ENCODE measurements at places on chromosomes 11 and 22.

- no peak overlapping the region for H3K27ac ChIP-seq
- no peaks in the 10 kb centered on the region for H3K4me1 ChIP-seq
- no peak overlapping the region for H3K4me3 ChIP-seq
- H3K36me3 ChIP-seq = peaks cover 7% of the 10 kb centered on the region
- H3K27me3 ChIP-seq = no peaks in the 10 kb centered on the region
Observed at GRCh38 chr22:37467391-37467955, 18.7 kb downstream of the MFNG start.

DNA sequence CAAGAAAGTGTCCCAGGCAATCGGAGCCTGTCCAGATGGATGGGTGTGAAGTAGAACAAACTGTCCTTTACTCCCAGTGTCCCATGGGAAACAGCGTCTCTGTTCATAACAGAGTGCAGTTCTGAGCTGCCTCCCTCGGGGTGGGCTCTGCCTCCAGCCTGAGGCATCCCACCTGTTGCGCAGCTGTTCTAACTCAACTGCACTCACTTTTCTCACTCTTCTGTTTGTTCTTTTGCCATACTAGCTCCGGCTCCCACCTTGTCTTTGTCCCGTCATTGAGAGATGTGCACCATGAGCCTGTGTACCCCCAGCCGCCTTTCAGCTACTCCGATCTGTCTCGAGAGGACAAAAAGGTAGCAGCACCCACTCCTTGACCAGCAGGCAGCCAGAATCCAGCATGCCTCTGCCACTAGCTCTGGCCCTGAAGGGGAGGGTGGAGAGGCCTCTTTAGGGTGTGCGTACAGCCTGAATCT, 20.7 kb upstream of the CDC42EP2 start:
- H3K36me3 ChIP-seq = peaks cover 95% of the 10 kb centered on the region
- H3K4me1 ChIP-seq = no peaks in the 10 kb centered on the region
- H3K27ac ChIP-seq = no peak overlapping the region
- no peak for DNase-seq
- H3K4me3 ChIP-seq = no peak overlapping the region

GRCh38 chr22:45073064-45073463, 63.3 kb upstream of the PHF21B start:
- H3K4me3 ChIP-seq = no peak overlapping the region
- DNase-seq = no peak
- H3K27me3 ChIP-seq = peaks cover 6% of the 10 kb centered on the region
- no peaks in the 10 kb centered on the region for H3K36me3 ChIP-seq
- no peak overlapping the region for H3K27ac ChIP-seq

DNA sequence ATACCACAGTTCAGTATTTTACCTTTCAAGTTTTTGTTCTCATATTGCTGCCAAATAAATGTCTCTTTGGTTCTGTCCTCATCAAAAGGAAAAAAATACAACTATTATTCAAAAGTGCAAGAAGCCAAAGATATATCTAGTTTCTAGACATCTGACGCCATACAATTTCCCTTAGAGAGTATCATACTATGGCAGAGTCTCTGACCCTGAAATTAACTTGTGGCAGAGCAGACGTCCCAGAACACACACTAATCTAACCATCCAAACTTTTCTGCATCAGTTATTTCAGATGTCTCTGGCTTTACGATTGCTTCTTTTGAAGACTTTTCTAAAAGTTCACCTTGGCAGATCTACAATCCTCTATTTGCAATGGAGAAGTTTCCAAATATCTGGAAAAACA, 2.7 kb downstream of the OR51T1 start:
- H3K36me3 ChIP-seq = no peaks in the 10 kb centered on the region
- peaks cover 12% of the 10 kb centered on the region for H3K27me3 ChIP-seq
- DNase-seq = no peak
- H3K4me1 ChIP-seq = no peaks in the 10 kb centered on the region
- no peak overlapping the region for H3K27ac ChIP-seq

Measured in DND-41 (cell line).